ENCODE measurements at places on chromosomes 3 and 15. TPM values are rescaled to one million over a fixed set of nuclear protein-coding genes. Genes with fewer than 3 reads are reported as not detected.

Gene CPLX3
- total RNA-seq, result 0.67 TPM

Gene SMAD6
- total RNA-seq, result 50.2 TPM

Gene ADAMTS7
- total RNA-seq, result 17.8 TPM

Gene ITIH1
- total RNA-seq, result 0.35 TPM

Gene MEIS2
- total RNA-seq, result 40.3 TPM

DNA sequence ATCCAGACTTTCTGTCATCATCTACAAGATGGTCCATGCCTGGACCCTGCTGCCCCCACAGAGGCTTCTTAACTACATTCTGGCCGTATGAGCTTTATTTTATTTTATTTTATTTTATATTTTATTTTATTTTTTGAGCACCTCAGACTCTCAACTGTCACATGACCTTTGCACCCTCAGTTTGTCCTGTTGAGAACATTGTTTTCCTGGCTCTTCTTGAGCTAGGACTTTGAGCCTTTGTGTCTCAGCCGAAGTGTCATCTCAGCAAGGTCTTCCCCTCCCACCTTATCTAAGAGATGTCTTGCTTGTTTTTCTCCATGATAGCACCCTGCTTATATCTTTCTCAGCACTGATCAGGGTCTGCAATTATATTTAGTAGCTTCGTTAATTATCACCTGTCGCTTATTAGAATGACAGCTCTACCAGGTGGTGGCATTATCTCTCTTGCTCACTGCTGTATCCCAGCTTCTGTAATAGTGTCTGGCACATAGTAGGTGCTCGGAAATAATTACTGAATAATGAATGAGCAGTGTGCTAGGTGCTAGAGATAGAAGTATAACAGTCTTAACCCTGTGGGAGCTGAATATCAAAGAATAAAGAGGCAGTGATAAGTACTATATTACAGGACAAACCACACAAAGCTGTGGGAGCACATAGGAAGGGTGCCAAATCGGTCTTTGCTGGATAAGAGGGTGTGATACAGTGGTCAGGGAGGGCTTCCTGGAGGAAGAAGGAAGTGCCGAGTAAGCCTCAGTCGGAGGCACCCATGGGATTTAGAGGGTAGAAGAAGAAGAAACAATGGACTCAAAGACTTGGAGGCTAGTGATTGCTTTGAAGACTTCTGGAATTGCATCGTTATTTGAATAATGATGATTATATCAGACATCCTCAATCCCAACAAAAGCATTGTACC, 136.2 kb downstream of the ITPR1 start:
- DNase-seq, result no peak

Gene DUOXA1
- total RNA-seq, result 0.73 TPM

DNA sequence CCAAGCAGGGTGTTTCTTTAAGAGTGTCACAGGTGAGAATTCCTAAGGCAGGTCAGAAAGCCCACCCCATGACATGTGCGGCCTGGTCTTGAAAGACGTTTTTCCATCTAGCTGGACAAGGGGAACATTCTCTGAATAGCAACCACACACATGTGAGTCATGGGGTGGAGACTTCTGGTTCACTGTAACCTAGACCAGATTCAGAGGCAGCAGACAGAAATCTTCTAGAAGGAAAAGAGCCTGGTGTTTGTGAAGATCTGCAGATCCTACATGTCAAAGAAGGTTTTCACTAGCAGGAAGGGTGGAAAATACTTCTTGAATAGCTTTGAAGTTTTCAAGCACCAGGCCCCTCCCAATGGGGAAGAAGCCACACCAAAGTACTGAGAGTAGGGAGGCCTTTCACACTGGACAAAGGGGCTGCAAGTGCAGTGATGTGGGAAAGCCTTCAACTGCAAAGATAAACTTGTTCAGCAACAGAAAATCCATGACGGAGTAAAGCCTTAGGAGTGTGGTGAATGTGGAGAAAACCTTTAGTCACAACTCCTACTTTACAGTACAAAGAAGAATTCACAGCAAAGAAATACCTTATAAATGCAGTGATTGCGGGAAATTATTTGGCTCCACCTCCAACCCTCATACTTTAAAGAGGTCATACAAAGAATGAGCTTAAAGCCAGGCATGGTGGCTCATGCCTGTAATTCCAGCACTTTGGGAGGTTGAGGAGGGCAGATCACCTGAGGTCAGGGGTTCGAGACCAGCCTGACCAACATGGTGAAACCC, 17.6 kb downstream of the ADAM10 start:
- no peak for DNase-seq

Gene CCR9
- total RNA-seq, result not detected
